ENCODE measurements at places on chromosomes 6 and 20.

DNA sequence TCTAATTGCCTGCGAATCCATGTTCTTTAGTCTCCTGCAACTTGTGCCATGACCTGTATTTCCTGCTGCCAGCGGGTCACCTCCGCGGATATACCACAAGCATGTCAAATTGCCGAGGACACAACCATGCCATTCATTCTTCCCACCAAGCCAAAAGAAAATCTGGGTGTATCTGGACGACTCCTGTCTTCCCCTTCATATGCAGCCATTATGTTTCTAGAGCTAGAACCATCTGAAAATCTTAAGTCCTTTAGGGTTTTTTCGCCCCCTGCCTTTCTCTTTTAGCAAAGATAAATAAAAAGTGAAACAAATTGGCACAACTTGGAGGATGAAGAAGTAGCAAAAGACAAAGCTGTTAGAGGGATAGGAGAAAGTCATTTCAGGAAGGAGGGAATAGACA is 242.6 kb downstream of the ARID1B start:
- no peak for DNase-seq

DNA sequence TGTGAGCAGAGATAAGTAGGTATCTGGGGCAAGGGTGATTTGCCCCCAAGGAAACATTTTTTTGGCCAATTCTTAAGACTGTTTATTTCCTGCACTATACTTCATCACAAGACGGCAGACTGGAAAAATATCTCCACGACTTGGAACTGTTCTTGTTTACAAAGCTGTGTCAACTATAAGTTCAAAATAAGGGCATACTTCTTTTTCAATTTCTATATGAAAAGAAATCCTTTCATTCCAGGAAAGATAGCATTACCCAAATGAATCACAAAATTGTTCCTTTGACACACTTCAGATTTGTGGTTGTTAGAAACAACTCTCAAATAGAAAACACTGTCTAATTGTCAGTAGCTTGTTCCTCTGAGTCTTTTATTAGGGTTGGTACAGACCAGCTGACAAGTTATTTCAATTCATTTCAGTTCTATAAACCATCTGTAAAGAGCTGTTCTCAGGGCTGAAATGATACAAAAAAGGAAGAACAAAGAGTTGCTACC is 212.9 kb upstream of the PRDM1 start:
- no peak for DNase-seq

DNA sequence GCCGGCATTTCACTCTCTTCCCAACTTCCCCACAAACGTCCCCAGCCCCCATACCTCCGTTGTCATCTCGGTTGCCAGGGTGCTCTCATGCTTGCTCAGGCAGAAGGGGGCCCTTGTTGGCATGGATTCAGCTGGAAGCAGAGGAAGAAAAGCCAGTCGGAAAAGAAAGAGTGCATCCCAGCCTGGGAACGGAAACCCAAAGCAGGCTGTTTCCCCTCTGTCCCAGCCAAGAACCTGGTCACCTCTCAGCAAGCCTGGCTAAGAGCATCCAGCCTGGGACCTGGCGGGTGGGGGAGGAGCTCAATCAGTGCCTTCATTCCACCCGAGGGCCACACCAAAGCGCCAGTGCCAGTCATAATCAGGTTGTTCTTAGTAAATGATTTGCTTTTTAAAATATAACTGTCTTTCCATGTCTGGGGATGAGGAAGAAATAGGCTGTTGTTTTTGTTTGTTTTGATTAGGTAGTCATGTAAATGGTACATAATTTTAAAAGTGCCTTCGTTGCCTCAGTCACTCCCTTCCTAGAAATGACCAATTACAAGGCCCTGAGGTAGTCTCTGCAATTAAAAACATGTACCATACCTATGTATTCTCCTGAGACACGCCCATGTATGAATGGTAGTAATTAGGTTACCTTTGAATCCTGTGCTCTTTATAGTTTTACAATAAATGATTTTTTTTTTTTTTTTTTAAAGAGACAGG is 21.1 kb downstream of the CHMP4B start:
- DNase-seq, result no peak

- no peak for DNase-seq
These were observed 251.9 kb downstream of the SOD2 start for GRCh38 chr6:159440911-159441703.

DNA sequence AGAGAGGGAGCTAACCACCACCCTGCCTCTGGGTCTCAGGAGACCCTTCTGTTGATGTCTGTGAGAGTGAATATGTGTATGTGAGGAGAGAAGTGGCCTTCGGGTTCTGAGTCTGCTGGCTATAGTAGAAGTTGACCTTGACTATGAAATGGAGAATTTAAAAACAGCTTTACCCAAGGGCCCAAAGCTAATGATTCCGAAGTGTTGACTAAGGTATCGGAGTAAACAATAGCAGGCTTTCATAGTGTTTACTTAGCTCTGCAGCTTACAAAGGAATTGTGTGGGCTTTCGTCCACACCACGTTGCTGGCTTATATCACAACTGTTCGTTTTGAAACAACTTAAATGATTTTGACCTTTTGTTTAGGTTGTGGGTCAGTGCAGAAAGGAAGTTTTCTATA is 126.5 kb upstream of the JAG1 start:
- DNase-seq, result no peak

- DNase-seq, result no peak
These were observed 21.7 kb upstream of the TBC1D20 start for GRCh38 chr20:483815-484644.

- DNase-seq, result no peak
These were observed 135.4 kb downstream of the JPH2 start for GRCh38 chr20:44051661-44052000.

DNA sequence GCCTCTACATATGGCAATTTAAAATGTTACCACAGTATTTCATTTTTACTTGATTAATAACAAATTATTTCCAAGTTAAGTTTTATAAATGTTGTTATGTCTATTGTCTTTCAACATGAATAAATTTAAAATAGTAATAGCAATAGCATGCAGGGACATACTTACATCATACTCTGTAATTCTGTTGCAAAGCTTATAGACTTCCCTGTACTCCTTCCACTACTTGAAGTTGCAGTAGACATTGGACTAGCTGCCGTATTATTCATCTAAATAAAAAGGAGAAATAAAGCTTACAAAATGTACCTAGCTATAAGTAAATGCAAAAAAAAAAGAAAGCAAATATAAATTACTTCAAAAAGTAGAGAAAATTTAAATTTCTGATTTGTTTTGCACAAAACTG is 12.7 kb downstream of the SUPT3H start:
- no peak for DNase-seq

DNA sequence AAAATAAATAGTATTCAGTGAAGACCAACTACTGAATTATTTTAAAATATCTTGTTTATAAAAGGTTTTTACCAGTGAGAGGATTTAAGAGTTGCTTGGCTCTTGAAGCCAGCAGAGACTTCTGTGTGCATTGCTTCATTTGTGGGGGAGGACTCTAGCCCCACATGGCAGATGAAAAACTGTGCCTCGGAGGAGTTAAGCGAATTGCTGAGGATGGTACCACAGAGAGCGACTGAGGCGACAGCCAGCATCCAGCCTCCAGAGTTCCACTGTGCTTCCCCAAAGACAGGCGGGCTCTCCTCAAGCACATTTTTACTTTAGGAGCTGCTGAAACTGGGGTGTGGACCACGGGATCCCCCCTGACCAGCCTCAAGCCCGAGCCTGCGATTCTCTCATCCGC is 80.7 kb downstream of the THBS2 start:
- DNase-seq, result no peak

DNA sequence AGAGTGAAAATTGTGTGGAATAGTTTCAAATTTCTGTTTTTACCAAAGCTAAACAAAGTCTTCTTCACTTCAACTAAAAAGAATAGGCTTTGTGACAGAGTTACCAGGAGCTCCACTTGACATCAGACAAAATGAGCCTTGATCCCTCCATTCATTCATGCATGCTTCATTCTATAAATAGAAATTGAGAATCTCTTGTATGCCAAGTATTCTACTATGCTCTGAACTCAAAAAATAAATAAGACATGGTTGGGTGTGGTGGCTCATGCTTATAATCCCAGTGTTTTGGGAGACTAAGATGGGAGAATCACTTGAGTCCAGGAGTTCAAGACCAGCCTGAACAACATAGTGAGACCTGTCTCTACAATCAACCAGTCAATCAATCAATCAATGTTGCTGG is 236.6 kb upstream of the FAM83B start:
- DNase-seq, result no peak

DNA sequence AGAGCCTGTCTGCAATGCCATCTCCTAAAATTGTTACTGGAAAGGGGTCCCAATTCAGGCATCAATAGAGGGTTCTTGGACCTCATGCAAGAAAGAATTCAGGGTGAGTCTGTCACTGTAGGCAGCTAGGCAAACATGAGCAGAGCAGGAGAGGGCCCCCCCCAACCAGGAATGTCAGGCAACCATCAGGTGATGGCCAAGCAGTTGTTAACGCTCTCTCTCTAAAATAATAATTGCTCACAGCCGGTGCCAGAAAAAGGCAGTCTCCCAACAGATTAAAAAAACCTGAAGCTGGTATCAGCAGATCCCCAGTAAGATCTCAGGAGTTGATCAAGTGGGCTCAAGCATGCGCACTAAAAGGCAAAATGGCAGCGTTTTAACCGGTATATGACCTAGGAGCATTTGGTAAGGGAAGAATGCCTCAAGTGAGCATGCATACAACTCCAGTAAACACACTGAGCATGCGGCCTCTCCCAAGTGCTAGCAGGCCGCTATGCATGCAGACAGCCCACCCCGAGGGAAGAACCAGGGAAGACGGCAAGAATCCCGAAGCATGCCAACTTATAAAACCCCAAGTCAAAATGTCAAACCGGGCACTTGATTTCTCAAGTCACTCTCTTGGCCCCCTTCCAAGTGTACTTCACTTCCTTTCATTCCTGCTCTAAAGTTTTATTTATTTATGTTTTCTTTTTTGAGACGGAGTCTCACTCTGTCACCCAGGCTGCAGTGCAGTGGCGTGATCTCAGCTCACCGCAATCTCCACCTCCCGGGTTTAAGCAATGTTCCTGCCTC is 44.0 kb upstream of the RNGTT start:
- no peak for DNase-seq

DNA sequence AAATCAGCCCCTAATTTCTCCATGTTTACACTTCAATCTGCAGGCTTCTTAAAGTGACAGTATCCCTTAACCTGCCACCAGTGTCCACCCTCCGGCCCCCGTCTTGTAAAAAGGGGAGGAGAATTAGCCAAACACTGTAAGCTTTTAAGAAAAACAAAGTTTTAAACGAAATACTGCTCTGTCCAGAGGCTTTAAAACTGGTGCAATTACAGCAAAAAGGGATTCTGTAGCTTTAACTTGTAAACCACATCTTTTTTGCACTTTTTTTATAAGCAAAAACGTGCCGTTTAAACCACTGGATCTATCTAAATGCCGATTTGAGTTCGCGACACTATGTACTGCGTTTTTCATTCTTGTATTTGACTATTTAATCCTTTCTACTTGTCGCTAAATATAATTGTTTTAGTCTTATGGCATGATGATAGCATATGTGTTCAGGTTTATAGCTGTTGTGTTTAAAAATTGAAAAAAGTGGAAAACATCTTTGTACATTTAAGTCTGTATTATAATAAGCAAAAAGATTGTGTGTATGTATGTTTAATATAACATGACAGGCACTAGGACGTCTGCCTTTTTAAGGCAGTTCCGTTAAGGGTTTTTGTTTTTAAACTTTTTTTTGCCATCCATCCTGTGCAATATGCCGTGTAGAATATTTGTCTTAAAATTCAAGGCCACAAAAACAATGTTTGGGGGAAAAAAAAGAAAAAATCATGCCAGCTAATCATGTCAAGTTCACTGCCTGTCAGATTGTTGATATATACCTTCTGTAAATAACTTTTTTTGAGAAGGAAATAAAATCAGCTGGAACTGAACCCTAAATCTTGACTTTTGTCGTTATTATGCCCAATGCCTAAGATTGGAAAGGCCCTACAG is 4.5 kb downstream of the SOX4 start:
- DNase-seq, result no peak

DNA sequence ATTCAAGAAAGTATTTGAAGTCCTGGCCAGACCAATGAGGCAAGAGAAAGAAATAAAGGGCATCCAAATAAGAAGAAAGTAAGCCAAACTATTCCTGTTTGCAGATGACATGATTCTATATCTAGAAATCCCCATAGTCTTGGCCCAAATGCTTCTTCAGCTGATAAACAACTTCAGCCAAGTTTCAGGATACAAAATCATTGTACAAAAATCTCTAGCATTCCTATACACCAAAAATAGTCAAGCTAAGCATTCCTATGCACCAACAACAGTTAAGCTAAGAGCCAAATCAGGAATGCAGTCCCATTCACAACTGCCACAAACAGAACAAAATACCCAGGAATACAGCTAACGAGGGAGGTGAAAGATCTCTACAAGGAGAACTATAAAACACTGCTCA is 60.1 kb upstream of the PHIP start:
- no peak for DNase-seq

DNA sequence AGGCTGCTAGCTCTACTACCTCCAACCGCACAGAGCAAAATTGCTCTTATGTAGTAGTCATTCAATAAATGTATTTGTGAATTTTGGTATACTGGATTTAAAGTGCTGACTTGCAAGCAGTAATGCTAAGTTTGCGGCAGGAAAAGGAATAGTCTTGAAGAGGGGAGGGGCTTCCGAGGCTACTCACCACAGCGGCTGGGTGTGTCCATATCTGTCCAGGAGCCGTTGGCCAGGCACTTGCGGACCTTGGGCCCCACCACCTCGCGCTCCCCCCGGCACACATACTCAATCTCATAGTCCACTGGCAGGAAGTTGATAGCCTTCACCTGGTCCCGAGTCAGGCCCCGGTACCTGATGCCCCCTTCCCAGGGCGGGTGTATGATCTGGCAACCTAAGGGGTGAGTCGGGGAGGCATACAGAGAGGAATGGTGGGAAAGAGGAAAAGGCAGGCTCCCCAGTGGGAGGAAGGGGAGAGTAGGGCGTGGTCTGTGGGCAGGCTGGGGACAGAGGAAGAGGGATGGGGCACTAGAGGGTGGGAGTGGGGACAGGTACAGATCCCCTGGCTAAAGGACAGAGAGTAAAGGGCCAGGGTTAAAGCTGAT is 1.7 kb downstream of the GABBR1 start:
- DNase-seq, result no peak
